ENCODE measurements at places on chromosomes 4 and X. TPM values are rescaled to one million over a fixed set of nuclear protein-coding genes. Genes with fewer than 3 reads are reported as not detected.
A peak's percentile ranks its signal among the peaks of the same experiment; 100 is the strongest.

Gene WDR17
- 1.2 TPM for total RNA-seq

GRCh38 chrX:20718592-20719380 is 452.1 kb upstream of the RPS6KA3 start:
- no peak overlapping the region for H3K27ac ChIP-seq
- no peak overlapping the region for H3K4me3 ChIP-seq
- H3K36me3 ChIP-seq, result no peaks in the 10 kb centered on the region
- no peaks in the 10 kb centered on the region for H3K4me1 ChIP-seq

- H3K4me1 ChIP-seq, result peaks cover 2% of the 10 kb centered on the region
- no peak overlapping the region for H3K27ac ChIP-seq
- DNase-seq, result no peak
- H3K4me3 ChIP-seq, result no peak overlapping the region
Observed at GRCh38 chr4:4327652-4328121, 37.6 kb downstream of the ZBTB49 start.

Gene TBC1D9
- total RNA-seq, result 0.11 TPM

- no peak overlapping the region for H3K27ac ChIP-seq
- no peak for DNase-seq
Observed at GRCh38 chrX:22090181-22090580, 58.1 kb downstream of the PHEX start.

DNA sequence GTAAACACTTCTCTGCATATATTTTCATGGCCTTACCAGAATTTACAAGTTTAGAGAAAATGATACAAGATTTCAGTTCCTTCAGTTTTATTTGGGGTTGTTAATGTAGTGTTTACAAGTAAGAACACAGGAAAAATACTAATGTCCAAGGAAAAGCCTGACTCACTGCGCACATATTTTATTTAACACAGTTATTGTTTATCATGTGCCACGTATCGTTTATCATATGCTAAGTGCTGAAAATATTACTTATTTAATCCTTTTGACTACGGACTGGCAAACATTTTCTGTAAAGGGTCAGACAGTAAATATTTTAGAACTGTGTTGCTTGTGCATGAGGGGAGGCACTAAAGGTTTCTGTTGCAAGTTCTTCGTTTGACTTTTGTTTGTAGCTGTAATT is 794 bp downstream of the HSD17B13 start:
- no peaks in the 10 kb centered on the region for H3K4me1 ChIP-seq
- H3K4me3 ChIP-seq, result no peak overlapping the region
- no peak overlapping the region for H3K27ac ChIP-seq

- no peak overlapping the region for H3K4me3 ChIP-seq
- H3K36me3 ChIP-seq, result no peaks in the 10 kb centered on the region
- DNase-seq, result no peak
- no peaks in the 10 kb centered on the region for H3K4me1 ChIP-seq
- H3K27ac ChIP-seq, result no peak overlapping the region
- no peaks in the 10 kb centered on the region for H3K27me3 ChIP-seq
Observed at GRCh38 chr4:125832161-125832560, 517.4 kb downstream of the FAT4 start.

Gene COL4A6
- not detected for total RNA-seq

Gene UCP1
- total RNA-seq, result not detected

Gene P2RY4
- not detected for total RNA-seq

GRCh38 chr4:31291238-31291637 is 571.1 kb downstream of the PCDH7 start:
- no peak overlapping the region for H3K4me3 ChIP-seq
- H3K4me1 ChIP-seq, result no peaks in the 10 kb centered on the region
- no peaks in the 10 kb centered on the region for H3K36me3 ChIP-seq
- no peak overlapping the region for H3K27ac ChIP-seq
- DNase-seq, result no peak
- no peaks in the 10 kb centered on the region for H3K27me3 ChIP-seq

Gene REELD1
- total RNA-seq, result 0.28 TPM

Gene C1QTNF7
- not detected for total RNA-seq

Gene COL25A1
- 0.67 TPM for total RNA-seq

Gene GAB3
- total RNA-seq, result 17.7 TPM

Gene ARMCX5
- 8.2 TPM for total RNA-seq

Gene TSR2
- total RNA-seq, result 32.4 TPM

DNA sequence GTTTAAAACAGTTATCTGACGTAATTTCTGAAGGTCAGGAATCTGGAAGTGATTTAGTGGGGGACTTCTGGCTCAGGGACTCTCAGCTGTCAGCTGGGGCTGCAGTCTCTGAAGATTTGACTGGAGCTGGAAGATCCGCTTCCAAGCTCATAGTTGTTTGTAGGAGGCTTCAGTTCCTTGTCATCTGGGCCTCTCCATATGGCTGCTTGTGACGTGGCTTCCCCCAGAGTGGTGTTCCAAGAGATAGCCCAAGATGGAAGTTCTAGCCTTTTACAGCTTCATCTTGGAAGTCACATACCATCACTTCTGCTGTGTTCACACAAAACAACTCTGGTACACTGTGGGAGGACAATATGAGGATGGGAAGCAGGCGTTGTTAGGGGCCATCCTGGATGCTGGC is 2.1 kb downstream of the MPC1L start:
- H3K27ac ChIP-seq, result no peak overlapping the region
- H3K36me3 ChIP-seq, result peaks cover 7% of the 10 kb centered on the region

GRCh38 chrX:101932249-101932570 is 383 bp upstream of the ZMAT1 start:
- peak overlapping the region; percentile 73 for H3K4me3 ChIP-seq
- no peaks in the 10 kb centered on the region for H3K27me3 ChIP-seq
- DNase-seq, result no peak
- peaks cover 7% of the 10 kb centered on the region for H3K4me1 ChIP-seq
- H3K36me3 ChIP-seq, result no peaks in the 10 kb centered on the region

GRCh38 chrX:133332737-133333136 is 82.6 kb downstream of the GPC4 start:
- no peak for DNase-seq
- no peaks in the 10 kb centered on the region for H3K36me3 ChIP-seq
- H3K4me1 ChIP-seq, result no peaks in the 10 kb centered on the region
- H3K4me3 ChIP-seq, result no peak overlapping the region
- no peak overlapping the region for H3K27ac ChIP-seq
- H3K27me3 ChIP-seq, result no peaks in the 10 kb centered on the region

DNA sequence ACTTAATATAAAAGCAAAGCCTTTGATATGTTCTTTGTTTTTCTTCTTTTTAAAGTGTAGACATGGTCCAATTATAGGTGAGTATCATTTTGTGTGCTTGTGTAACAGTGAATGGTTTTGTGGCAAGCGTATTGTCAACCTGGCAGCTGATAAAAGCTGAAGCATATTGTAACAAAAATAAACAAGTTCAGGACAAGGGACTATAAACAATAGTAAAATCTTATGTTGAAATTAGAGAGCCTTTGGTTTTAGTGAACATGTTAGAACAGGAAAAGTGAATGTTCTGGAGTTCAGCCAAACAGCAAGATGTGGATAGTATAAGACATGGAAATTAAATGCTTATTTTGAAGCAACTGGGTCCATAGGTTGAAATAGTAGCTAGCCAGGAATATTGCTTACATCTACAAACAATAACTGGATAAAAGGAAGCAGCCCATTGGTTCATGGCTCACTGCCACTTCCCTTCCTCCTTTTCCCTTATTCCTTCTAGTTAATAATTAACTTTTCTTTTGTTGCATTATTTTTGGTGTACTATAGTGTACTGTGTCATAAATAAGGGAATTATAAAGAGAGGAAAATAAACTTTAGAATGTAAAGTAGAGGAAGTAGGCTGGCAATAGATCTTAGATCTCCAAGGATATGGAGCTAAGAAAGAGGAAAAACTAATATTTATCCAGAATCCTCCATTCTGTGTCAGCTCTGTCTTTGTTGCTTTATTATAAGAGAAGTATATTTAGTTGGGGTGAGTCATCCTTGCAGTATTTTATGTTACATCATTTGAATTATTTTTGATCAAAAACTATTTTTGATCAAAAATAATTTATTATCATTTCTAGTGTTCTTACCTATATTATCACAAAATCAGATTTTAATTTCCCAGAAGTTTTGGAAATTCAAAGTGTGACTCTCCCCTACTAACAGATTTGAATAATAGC is 65.6 kb downstream of the MRPL1 start:
- DNase-seq, result no peak
- H3K36me3 ChIP-seq, result peaks cover 47% of the 10 kb centered on the region
- no peak overlapping the region for H3K4me3 ChIP-seq
- no peak overlapping the region for H3K27ac ChIP-seq

DNA sequence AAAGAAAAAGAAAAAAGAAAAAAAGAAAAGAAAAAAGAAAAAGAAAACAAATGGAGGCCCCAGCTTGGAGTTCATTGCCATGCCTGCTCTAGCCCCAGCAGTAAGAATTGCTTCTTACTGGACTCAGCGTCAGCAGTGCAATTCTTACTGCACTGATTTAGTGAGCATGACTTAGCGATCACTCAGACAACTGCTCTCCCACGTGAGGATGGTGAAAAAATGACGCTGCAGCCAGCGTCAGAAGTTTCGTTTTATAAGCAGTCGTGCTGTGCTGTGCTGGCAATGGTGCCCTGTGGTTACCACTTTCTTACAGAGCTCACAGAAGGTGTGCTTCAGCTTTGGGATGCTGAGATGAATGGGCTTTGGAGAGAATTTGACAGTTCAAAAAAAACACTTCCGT is 68.3 kb upstream of the DDX3X start:
- no peaks in the 10 kb centered on the region for H3K4me1 ChIP-seq
- peak; percentile 27 for DNase-seq
- H3K4me3 ChIP-seq, result peak overlapping the region; percentile 44
- H3K27me3 ChIP-seq, result no peaks in the 10 kb centered on the region
- H3K27ac ChIP-seq, result no peak overlapping the region

DNA sequence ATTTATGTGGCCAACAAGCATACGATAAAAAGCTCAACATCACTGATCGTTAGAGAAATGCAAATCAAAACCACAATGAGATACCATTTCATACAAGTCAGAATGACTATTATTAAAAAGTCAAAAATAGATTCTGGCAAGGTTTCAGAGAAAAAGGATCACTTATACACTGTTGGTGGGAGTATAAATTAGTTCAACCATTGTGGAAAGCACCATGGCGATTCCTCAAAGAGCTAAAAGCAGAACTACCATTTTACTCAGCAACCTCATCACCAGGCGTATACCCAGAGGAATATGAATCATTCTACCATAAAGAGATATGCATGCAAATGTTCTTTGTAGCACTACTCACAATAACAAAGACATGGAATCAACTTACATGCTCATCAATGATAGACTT is 478.7 kb upstream of the GALNTL6 start:
- H3K4me1 ChIP-seq, result no peaks in the 10 kb centered on the region
- no peak overlapping the region for H3K27ac ChIP-seq
- H3K36me3 ChIP-seq, result no peaks in the 10 kb centered on the region

DNA sequence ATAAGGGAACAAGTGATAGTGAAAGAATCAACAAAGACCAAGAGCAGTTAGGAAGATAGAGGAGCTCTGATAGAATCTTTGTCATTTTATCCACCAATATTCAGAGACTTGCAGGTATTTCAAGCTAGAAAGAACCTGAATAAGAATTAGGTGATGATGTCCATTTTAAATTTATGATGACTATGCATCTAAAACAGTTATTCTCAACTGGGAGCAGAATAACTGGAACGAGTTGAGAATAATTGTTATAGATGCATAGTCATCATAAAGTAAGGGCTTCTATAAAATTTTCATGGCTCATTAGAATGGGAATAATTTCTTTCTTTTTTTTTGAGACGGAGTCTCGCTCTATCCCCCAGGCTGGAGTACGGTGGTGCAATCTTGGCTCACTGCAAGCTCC is 5.8 kb downstream of the OCIAD1 start:
- H3K36me3 ChIP-seq, result peaks cover 20% of the 10 kb centered on the region
- H3K27ac ChIP-seq, result no peak overlapping the region
- no peak overlapping the region for H3K4me3 ChIP-seq
- no peak for DNase-seq
- H3K4me1 ChIP-seq, result peaks cover 6% of the 10 kb centered on the region
- H3K27me3 ChIP-seq, result no peaks in the 10 kb centered on the region

Gene KLB
- total RNA-seq, result not detected

Gene ASB12
- not detected for total RNA-seq

Gene GPR119
- not detected for total RNA-seq

Gene TMEM31
- not detected for total RNA-seq

GRCh38 chrX:141733371-141733770 is 34.8 kb upstream of the SPANXD start:
- no peaks in the 10 kb centered on the region for H3K4me1 ChIP-seq
- no peaks in the 10 kb centered on the region for H3K27me3 ChIP-seq
- DNase-seq, result no peak
- no peak overlapping the region for H3K27ac ChIP-seq
